Placental pericyte (primary cell): ENCODE measurements at places on chromosomes 12 and 14. TPM values are rescaled to one million over a fixed set of nuclear protein-coding genes. Genes with fewer than 3 reads are reported as not detected.

HOTAIR gene
- 0.43 TPM in 1 of 2 replicates, not detected in the other for total RNA-seq

PNP gene
- 79.7 and 104 TPM in 2 replicates for total RNA-seq

FGD6 gene
- total RNA-seq = 9.4 and 19.9 TPM in 2 replicates

BHLHE41 gene
- 0.66 and 1.6 TPM in 2 replicates for total RNA-seq
